ENCODE measurements at places on chromosomes 16 and 17. TPM values are rescaled to one million over a fixed set of nuclear protein-coding genes. Genes with fewer than 3 reads are reported as not detected.

Gene ADAT1
- 60.3 TPM for total RNA-seq

DNA sequence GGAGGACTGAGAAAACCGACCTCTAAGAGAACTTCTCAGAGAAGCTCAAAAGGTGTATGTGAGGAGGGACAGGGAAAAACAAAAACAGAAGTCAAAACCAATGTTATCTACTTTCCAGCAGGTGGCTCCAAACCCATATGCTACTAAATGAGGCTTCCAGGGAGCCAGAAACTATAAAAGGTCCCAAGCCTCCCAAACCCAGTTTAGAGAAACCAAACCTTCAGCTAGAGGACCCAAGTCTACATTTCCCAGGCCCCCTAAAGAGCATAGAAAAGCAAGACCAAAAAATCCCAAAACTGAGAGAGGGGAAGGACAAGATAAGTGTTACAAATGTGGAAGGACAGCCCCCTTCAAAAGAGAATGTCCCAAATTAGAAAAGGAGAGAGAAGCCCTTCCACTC lies 3.7 kb downstream of the HPR start:
- DNase-seq, result peak; percentile 29

- no peak for DNase-seq
These were observed 724.1 kb upstream of the SOX9 start for GRCh38 chr17:71396711-71397110.

- no peak for DNase-seq
These were observed 6.1 kb downstream of the DRC3 start for GRCh38 chr17:17978481-17979424.

DNA sequence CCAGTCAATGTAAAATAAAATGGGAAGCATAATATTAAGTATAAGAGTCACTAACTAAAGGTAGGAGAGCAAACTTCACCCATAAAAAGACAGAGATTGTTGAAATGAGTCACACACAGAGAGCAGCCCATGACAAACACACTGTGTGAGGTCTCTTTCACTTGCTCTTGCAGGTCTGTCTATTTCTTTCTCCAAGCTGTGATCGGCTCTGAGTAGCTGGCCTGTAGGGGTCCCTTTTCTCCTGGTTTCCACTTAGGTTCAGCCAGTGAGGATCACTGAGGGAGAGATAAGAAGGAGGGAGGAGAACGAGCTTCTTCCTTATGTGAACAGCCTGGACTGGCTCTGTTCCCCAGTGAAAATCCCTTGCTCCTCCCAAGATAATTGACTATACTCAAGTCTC lies 133.7 kb upstream of the HS3ST3A1 start:
- DNase-seq, result no peak

DNA sequence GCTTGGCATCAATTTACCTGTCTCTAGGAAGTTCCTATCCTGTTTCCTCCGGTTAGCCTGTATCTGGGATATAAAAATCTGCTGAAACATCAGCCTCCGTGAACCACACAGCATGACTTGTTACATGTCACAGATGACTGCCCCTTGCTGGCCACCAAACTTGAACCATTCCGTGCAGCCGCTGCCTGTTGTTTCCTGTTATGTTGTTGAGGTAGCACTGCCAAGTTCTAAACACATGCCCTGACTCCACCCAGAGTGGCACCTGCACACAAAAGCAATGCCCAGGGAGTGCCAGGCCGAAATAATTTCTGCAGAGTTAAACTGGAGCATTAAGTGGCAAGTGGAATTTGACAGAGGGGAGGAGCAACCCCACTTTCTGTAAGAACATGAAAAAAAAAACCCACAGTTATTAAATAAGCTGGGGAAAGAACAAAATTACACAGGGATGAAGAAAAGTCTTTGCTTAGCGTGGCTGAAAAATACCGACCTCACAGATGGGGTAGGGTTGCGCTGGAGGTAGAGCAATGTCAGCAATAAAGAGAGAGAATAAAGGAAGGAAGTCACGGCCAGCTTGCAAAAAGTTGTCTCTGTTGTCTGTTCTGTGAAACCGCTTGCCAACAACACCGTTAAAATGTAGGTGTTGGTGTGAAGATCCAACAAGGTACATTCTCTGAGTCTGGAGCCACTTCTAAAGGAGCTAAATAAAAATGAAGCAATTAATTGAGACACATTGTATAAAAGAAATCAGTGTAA lies 174.6 kb upstream of the CDH13 start:
- no peak for DNase-seq

Measured in activated CD4-positive, alpha-beta T cell treated with anti-CD3 and anti-CD28 coated beads, Interleukin-2, amount 10 ng/mL, durations not matched to agents 7 days and 5 days (primary cell).